Adrenal gland (tissue), 19 donors: ENCODE measurements at places on chromosomes 4 and X. TPM values are rescaled to one million over a fixed set of nuclear protein-coding genes. Genes with fewer than 3 reads are reported as not detected.

Gene CCSER1
- 0.24 TPM for polyA plus RNA-seq

Gene PSAPL1
- 0.08 TPM for polyA plus RNA-seq

Gene LGI2
- polyA plus RNA-seq: 1.7 TPM

Gene TCEAL6
- 1.7 TPM for polyA plus RNA-seq

Gene CENPE
- polyA plus RNA-seq: 0.32 TPM

Gene APBB2
- polyA plus RNA-seq: 17.2 TPM
